ENCODE measurements at places on chromosomes 2 and 18. TPM values are rescaled to one million over a fixed set of nuclear protein-coding genes. Genes with fewer than 3 reads are reported as not detected.

Gene ALPI
- total RNA-seq, result not detected

Gene FOXD4L1
- 0.58 TPM for total RNA-seq

Gene COLEC12
- not detected for total RNA-seq

Gene GTF2A1L
- not detected for total RNA-seq

Gene CNTNAP5
- not detected for total RNA-seq

Gene VWA3B
- not detected for total RNA-seq

Gene CNDP2
- 75.2 TPM for total RNA-seq

Gene SCYGR4
- not detected for total RNA-seq

Gene DYNAP
- total RNA-seq, result not detected

Gene FAM124B
- 0.06 TPM for total RNA-seq

Gene SOWAHC
- 17.6 TPM for total RNA-seq

Gene SCN7A
- total RNA-seq, result not detected

Gene FAM237A
- total RNA-seq, result not detected

Gene CRYBA2
- not detected for total RNA-seq

Gene STARD7
- 98.3 TPM for total RNA-seq

Gene LONRF2
- 3.3 TPM for total RNA-seq

Gene DRC1
- total RNA-seq, result not detected

Gene GPR45
- not detected for total RNA-seq

Gene PXDN
- 13.0 TPM for total RNA-seq

Gene NAPG
- total RNA-seq, result 10.4 TPM

Gene ASIC4
- not detected for total RNA-seq

Gene C18orf54
- 2.9 TPM for total RNA-seq

Gene SLC30A3
- 3.8 TPM for total RNA-seq

Data from A549 treated with RU486 at 1 μM for 4 hours (cell line).